NCI-H2171 (cell line): ENCODE measurements at places on chromosomes 16 and 17.

DNA sequence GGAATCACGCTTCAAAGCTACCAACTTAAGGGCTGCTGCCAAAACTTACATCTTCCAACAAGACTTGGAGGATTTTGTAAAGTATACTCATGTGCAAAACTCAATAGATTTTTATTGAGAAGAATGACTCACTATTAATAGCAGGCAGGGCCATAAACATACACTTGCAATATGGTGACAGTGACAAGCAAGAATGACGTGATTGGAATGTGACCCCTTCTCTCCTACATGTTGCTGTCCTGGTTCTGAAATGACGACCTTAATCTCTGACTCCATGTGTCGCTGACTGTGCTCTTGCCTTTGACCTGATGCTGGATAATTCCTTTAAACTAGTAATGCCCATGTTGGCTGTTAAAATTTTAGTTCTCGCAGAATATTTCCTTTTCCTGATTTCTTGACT is 174.5 kb downstream of the PARN start:
- no peak for DNase-seq

DNA sequence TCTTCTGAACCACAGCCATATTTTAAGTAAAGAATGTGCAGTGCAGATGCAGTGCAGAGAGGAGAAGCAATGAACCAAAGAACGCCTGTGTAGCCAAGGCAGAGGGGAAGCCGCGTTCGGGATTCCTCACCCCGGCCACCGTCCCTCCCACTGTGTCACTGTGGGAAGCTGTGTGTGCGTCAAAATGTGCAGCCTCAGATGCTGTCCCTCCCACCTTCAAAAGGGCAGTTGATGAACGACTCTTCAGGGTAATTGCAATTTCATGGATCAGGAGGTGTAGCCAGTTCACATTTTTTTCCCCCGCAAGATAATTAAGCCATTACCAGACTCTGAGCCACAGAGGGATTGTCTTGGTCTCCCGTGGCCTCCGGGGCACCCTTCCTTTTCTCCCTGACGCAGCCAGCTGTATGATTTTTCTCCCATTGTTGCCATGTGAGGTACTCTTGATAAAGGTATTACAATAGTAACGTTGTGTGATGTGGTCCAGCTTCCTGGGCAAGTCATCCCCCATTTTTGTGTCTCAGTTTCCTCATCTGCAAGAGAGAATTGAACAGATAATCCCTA is 190.0 kb downstream of the FOXL1 start:
- DNase-seq, result no peak

DNA sequence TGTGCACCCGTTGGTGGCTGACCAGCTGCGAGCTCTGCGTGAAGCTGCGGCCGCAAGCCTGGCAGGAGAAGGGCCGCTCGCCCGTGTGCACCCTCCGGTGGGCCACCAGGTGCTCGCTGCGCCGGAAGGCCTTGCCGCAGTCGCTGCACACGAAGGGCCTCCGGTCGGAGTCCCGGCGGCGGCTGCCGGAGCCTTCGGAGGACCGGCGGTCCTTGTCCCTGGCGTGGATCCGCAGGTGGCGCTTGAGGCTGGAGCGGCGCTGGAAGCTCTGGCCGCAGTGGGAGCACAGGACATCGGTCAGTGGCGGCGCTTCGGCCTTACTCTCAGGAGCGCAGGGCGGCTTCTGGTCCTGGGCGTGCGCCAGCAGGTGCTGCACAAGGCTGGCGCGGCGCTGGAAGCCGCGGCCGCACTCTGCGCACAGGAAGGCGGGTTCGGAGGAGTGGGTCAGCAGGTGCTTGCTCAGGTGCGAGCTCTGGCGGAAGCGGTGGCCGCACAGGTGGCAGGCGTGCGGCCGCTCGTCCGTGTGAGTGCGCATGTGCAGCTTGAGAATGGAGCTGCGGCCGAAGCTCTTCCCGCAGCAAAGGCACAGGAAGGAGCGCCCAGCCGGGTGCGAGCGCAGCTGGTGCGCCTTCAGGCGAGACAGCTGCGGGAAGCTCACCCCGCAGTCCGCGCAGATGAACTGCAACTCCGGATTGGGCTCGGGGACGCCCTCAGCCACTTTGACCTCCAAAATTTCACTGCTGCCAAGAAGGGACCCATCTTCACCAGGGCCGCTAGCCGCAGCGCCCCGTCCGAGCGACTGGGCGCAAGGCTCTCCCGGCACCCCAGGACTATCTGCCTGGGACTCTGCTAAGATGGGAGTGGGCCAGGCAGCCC is 9.1 kb downstream of the ZSCAN10 start:
- no peak for DNase-seq

DNA sequence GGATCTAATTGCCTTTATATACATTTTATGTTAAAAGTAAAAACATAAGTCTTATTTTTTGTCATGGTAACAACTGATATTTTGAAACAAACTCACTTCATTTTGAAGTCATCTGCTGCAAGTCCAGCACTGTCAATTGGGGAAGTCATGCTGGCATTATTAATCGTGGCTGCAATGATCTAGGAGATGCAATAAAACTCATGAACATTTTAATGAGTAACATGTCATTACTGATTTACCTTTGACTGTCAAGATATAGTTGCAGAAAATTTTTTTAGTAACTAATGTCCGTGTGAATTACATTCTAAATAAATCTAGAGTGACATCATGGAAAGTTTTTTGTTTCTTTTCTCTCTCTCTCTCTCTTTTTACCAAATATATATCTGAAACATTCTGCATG is 17.3 kb upstream of the KRT24 start:
- no peak for DNase-seq

- no peak for DNase-seq
Observed at GRCh38 chr16:30064729-30065101, 845 bp upstream of the ALDOA start.

DNA sequence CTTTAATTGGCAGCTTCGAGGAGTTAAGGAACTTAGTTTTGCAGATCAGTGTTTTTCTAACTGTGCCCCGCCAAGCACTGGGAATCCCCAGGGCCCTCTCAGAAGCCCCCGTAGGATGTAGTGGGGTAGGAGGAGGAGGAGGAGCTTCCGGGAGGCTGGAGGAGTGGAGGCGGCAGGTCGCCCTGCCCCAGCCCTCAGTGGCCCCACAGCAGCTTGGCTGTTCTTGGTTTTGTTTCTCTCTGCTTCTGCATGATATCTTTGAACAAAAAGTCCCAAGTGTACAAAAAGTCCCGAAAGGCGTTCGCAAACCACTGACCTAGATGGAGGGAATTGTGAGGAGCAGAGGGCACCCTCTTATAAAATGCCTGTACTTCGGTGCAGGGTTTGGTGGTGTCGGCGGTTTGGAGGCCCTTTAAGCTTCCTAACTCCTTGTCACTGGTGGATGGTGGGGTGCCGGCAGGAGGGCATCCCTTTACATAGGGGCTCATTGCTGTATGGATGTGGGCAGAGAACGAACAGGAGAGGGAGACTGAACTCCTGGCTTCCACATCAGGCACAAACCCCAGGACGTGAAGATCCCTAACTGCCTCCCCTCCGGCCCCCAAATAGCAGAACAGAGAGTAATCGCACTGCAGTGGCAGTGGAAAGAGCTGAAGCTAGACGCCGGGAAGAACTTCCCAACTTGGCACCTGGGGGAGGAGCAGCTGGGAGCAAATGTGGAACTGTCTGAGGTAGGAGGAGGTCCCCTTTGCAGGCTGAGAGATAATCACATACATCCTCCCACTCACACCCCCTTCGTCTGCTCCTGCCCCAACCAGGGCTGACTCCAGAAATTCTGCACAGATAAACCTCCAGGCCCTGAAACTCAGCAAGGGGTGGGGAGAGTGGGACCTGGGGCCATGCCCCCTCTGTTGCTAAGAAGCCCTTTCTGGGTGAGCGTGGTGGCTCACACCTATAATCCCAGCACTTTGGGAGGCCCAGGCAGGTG is 20.1 kb downstream of the EPOP start:
- DNase-seq, result no peak
